Stimulated activated CD8-positive, alpha-beta memory T cell treated with anti-CD3 and anti-CD28 coated beads, Interleukin-7, amount 100 ng/mL, for 1 hour (primary cell): ENCODE measurements at places on chromosomes 16 and 17.

GRCh38 chr16:68093816-68094613, 8.8 kb downstream of the NFATC3 start:
- DNase-seq, result no peak

DNA sequence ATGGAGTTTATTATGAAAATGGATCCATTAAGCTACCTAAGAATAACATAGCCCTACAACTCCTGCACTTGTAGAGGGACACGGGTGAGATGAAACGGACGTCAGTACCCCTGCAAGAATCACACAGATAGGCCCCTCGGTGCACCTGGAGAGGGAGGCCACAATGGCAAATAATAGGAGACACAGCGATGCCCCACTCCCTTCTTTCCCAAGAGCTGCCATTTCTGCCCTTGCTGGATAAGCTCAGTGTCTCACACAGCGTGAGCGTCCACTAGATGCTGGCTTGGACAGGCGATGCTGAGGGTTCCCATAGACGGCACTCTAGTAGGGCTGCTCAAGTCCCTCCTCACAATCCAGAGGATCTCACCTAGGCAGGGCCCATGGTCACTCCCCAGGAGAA, 67.8 kb downstream of the ADCY9 start:
- no peak for DNase-seq

DNA sequence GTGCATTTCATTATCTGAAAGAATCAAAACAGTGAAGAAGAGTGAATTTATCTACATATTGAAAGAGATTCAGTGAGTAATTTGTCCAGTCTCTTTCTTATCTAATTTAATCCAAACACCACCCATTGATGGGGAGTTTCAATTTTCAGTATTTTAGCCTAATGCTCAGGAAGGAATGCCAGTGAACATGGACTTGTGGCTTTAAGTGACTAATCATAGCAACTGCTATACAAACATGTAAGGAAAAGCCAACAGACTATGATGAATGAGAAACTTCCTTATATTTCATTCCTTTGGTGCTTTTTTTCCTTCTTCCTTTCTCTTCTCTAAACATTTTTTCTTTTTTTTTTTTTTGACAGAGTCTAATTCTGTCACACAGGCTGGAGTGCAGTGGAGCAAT, 885.8 kb downstream of the KCNJ2 start:
- DNase-seq, result no peak

GRCh38 chr16:66523861-66524354, 26.0 kb downstream of the TK2 start:
- DNase-seq, result no peak

- no peak for DNase-seq
Measured at GRCh38 chr17:29643817-29644160, 21.1 kb upstream of the CORO6 start.

DNA sequence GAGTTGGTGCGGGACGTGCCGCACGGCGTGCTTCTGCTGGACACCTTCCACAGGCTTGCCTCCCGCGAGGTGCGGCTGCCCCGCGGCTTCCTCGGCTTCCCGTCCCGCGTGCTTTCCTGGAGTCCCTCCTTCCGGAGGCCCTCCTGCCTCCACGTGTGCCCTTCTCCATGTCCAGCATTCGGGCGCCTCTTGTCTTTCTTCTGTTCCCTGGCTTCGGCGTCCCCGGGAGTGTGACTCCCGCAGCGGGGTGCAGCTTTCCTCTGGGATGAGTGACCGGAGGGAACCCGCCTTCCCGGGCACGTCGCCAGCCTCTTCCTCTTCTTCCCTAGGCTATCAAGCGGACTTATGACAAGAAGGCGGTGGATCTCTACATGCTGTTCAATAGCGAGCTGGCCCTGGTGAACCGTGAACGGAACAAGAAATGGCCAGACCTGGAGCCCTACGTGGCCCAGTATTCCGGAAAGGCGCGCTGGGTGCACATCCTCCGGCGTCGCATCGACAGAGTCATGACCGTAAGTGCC, 23.0 kb downstream of the DNAH2 start:
- DNase-seq, result no peak
